ENCODE measurements at places on chromosomes 4 and X.
A peak's percentile ranks its signal among the peaks of the same experiment; 100 is the strongest.

- DNase-seq: no peak
Observed at GRCh38 chr4:825063-825970, 612 bp downstream of the CPLX1 start.

GRCh38 chr4:139685180-139685579 lies 19.6 kb downstream of the MGST2 start:
- DNase-seq: no peak

DNA sequence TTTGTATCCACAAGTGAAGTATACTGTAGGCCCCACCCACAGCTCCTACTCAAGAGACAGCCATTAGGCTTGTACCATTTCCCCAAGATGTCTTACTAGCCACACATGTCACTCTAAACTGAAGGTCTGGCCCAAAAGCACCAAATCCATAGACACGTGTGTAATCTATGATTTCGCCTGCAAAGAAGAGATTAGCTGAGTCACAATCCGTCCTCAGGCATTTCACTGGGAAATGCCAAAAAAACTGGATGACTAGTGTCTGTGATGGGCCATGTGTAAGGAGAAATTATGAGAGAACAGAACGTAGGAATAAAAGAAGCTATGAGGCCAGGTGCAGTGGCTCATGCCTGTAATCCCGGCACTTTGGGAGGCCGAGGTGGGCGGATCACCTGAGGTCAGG lies 21.9 kb upstream of the RP2 start:
- DNase-seq: no peak

- no peak for DNase-seq
Observed at GRCh38 chr4:106584337-106584989, 215.9 kb upstream of the GIMD1 start.

- peak; percentile 74 for DNase-seq
Observed at GRCh38 chr4:47824840-47825239, 13.0 kb downstream of the CORIN start.

- peak; percentile 88 for DNase-seq
Observed at GRCh38 chrX:39907964-39908661, 189.6 kb downstream of the BCOR start.

DNA sequence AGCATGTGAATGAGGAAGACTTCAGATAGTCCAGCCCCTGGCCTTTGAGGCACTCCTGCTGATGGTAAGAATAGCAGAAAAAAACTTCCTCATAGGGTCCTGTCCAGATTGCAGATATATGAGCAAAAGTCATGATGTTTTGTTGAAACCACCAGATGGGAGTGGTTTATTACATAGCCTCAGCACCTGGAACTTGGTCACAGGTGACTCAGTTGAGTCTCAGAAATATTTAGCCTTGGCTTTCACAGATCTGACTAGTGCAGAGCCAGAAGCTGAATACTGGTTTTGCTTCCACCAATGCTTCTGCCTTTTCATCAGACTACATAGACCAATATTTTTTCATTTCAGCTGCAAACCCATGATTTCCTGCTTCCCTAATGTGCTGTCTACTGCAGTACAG lies 994.9 kb upstream of the SLIT2 start:
- DNase-seq: no peak

- no peak for DNase-seq
Observed at GRCh38 chr4:26130173-26130572, 190.6 kb upstream of the RBPJ start.

DNA sequence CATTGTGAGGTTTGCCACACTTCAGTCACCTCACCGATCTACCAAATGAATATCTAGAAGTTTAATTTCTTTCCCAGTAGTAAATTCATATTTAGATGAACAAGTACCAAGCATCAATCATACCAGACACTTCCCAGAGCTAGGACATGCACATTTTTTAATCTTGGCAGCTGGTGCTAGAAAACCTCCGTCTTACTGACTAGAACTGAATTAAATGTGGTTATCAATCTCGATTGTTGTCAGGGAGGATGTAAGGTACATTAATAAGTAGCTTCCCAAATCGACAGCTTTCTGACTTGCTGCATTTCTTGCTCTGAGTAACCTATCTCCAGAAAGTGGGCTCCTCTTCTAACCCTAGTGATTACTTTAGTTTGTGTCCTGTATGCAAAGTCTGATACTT lies 34.4 kb downstream of the VEGFC start:
- no peak for DNase-seq

- no peak for DNase-seq
Observed at GRCh38 chr4:181987392-181987791, 255.8 kb upstream of the TENM3 start.

DNA sequence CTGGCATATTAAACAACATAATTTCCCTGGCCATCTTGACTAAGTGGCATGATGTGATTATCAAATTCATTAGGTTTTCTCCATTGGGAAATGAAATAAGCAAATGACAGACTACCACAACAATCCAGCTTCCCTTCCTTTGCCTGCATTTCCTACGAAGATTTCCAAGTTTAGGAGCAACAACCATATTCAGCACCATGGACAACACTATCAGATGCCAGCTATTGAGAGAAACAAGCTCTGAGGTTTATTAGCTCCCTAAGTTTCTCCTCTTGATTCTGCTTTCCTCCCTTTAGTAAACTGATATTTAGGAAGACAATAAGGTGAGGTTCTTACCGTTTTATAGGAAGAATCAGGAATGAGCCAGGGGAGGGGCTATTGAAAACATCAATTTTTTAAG lies 36.2 kb downstream of the DCX start:
- DNase-seq: no peak

DNA sequence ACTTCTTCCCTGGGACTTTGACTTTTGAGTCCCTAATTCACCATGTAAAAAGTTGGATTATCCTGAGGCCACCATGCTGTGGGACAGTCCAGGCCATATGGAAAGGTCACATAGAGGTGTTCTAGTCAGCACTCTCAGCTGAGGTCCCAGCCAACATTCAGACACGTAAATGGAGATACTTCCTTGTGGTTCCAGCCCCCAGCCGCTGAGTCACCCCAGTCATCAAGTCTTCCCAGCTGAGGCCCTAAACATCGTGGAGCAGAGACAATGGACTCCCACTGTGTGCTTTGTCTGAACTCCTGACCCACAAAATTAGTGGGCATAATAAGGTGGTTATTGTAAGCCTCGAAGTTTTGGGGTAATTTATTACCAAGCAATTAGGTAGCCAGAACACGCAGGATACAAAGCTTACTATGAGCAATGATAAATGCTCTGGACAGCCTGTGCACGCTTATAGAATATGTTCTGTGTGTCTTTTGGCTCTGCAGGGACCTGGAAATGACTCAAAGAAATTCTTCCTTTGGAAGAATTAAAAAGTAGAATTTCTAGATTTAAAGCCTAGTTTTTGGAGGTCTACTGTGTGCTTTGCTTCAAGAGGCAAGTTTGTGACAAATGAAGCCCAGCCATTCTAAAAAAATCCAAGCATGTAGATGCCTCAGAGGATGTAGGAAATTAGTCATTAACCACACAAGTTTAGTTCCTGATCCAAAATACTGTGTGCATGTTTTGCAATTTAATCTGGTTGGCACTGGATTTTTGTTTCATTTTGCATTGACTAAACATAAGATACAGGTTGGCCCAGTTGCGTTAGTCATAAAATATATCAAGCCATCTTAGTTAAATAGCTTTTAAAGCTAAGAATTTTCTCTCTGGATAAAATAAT lies 33.2 kb upstream of the SLC9A7 start:
- DNase-seq: no peak

GRCh38 chrX:107755721-107756120 lies 19.9 kb downstream of the TSC22D3 start:
- no peak for DNase-seq

DNA sequence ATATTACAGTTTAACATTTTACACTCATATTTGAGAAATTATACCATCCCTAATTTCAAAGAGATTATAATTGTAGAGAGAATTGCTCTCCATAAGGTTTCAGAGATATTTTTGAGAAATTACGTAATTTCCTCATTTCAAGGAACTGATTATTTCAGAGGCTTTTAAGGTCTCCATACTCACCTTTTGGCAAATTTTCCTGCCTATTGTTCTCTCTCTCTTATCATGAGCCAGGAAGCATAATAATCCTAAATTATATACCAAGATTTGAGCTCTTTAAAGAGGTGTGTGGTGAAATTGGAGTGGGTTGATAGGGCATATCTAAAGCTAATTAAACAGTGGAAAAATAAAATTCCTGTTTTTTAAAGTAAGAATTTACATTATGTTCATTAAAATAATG lies 248.9 kb upstream of the FTHL17 start:
- DNase-seq: no peak

GRCh38 chr4:146122398-146122797 lies 53.1 kb upstream of the LSM6 start:
- no peak for DNase-seq

GRCh38 chr4:37748485-37748884 lies 62.3 kb upstream of the RELL1 start:
- DNase-seq: no peak

- DNase-seq: no peak
Observed at GRCh38 chr4:40232610-40233009, 35.8 kb downstream of the RHOH start.

GRCh38 chr4:105198541-105198940 lies 51.9 kb downstream of the TET2 start:
- DNase-seq: no peak

DNA sequence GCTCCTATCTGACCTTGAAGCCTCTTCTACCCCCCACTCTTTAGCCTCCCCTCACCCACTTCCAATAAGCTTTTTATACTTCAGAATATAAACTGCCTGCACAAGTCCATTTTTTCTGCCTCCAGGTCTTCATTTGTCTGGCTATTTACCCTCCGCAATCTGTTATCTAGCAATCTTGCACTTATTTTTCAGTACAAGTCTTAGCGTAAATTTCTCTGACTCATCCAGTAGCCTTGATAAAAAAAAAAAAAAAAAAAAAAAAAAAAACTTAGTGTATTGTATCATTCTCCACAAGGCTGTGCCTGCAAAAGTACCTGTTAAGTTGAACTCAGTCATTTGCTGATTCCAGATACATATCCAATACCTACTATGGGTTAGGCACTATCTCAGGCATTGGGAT lies 219.5 kb upstream of the DKK2 start:
- DNase-seq: no peak

DNA sequence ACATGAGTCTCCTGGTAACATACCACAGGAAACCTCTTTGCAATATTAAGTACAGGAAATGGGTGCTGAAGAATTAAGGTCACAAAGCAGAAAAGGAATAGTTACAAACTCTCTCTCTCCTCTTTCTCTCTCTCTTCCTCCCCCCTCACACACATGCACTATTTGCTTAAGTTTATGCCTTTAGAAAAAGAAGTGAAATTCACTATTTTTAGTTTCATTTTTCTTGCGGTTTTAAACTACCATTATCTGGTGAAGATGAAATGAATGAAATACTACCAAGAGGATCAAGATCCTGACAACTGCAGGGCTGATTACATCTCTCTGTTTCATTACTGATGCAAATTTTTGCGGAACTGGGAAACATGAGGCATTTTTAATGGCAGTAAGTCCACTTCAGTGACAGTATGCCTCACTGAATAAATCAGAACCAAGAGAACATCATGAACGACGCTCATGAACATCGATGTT lies 64.3 kb upstream of the FTHL17 start:
- no peak for DNase-seq

GRCh38 chrX:103092942-103093341 lies at the start of gene NXF3:
TSS of gene NXF3 (minus strand) at chrX:103093143. CDS start at chrX:103093023, 120 bp downstream.
- DNase-seq: no peak

GRCh38 chr4:143679434-143679833 lies 21.0 kb downstream of the FREM3 start:
- DNase-seq: no peak

DNA sequence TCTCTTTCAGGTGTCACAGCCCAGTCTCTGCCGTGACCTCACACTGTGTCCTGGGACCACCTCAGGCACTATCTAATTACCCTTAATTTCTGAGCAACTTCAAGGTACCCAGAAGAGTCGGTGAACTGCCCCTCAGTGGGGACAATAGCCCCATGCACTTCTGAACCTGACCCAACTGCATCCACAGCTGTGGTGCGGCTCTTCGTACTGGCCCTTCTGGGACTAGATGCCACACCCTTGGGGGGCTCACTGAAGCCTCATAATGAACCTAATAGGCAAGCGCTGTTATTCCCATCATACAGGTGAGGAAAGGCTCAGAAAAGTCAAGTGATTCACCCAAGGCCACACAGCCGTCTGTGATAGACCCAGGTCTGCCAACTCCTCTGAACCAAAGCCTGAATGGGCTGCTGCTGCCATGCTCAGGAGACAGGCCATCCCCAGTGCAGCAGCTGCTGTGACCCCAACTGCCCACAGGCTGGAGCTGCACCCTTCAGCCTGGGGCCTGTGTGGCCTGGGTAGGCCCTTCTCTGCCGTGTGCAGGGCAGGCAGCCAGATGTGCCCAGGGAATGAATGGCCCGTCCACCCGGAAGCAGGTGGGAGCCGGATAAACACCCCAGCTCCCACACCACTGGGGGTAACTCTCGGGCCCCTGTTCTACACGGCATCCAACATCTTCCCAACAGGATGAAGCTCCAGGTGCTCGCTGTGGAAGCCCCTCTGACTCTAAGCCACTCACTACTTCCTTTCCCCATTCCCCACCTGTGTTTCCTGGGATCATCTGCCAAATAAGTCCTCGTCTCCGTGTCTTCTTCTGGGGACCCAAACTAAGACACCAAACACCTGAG lies 35.9 kb downstream of the HMX1 start:
- no peak for DNase-seq

DNA sequence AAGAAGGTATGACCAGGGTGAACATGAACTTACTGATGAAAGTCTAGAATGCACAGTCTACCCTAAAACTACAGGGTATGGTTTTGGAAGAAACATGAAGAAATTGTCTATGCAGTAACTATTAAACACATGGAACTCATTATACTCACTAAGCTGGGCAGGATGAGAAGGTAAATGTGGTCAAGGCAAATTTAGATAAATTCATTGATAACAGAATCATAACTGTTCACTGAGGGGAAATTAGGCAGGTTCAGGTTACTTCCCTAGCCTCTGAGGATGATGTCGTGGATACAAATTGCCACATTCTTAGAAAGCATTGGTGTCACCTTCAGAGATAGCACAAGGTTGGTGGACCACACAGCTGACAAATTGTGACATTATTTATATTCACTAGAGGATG lies 40.4 kb upstream of the MID1IP1 start:
- DNase-seq: no peak

GRCh38 chr4:18676526-18676915 lies 655.0 kb upstream of the LCORL start:
- peak; percentile 20 for DNase-seq
